ENCODE measurements at places on chromosomes 12 and 14.

GRCh38 chr14:22333422-22334274, 255.4 kb downstream of the DAD1 start:
- DNase-seq: peak; percentile 89

- DNase-seq: no peak
These were observed 18.5 kb downstream of the CD163 start for GRCh38 chr12:7485095-7485494.

DNA sequence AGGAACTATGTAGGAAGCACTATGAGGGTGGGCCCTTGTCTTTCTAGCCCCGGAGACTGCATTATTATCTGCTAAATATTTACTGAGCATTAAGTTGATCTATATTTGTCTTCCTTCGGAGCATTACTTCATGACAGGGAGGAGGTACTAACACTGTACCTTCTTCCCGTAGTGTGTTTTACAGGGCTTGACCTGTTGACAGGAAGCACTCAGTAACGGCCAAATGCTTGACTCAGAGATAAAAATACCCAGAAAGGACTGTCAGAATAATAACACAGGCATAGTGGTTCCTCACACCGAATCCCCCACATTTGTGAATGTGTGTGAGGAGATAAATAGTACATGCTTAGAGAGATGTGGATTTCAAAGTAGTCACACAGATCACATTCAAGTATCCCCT, 466.6 kb downstream of the EGLN3 start:
- DNase-seq: no peak

- no peak for DNase-seq
These were observed 40.8 kb downstream of the FBXL14 start for GRCh38 chr12:1553536-1553935.

DNA sequence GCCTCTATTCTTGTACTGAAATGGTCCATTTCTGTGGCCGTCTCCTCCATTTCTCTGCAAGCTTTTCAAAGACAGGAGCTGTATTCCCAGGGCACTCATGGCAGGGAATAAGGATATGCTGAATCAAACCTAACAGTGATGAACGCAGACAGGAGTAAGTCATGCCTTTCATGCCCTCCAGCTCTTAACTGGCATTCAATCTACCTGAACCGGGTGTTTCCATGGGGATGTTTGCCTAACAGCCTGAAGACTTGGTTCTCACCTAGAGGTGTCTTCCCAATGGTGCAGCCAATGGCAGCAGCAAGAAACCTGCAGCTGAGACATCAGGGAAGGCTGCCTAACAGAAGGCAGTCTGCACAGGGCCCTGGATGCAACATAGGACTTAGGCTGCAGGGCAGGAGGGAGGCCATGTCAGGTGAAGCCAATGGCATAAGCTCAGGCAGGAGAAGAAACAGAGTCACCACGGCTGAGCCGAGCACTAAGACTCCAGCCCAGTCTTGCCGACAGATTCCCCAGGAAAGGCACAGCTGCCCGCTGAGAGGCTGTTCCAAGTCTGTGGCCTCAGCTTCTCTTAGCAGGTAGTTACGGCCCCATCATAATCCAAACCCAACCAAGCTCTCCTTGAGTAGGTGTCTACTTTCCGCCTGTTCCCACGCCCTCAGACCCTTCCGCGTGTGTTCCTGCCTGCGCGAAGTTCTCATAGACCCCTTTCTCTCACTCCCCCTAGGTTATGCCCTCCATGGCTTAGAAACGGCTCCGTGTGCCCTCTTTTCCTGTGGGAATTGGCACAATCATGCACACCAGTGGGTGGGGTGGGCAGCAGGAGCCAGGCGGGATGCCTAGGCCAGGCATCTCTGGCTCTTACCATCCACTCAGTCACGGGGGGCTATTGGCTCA, 44.1 kb downstream of the VWF start:
- DNase-seq: no peak

GRCh38 chr14:72546344-72547016, 347.4 kb downstream of the DPF3 start:
- no peak for DNase-seq

- no peak for DNase-seq
These were observed 17.1 kb upstream of the NAV3 start for GRCh38 chr12:77813558-77813957.

GRCh38 chr12:2403221-2403976, 350.6 kb downstream of the CACNA1C start:
- DNase-seq: no peak

- DNase-seq: no peak
These were observed 1.4 kb downstream of the ARL6IP4 start for GRCh38 chr12:122981587-122982476.

DNA sequence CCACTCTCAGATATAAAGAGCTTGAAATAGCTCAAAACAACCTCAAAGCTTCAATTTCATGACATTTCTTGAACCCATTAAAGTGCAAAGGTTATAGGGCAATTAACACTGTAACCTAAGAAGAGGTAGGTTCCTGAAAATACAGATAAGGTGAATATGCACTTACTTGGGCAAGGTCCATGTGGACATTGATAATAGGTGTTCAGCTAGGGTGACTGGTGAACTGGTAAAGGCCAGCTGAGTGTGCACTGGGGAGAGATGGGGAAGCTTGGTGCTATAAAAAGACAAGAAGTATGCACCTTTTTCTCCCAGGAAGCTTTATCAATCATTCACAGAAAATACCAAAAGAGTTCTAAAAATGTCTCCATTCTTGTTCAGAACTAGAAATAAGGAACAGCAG, 418.6 kb downstream of the SLC16A7 start:
- DNase-seq: no peak

DNA sequence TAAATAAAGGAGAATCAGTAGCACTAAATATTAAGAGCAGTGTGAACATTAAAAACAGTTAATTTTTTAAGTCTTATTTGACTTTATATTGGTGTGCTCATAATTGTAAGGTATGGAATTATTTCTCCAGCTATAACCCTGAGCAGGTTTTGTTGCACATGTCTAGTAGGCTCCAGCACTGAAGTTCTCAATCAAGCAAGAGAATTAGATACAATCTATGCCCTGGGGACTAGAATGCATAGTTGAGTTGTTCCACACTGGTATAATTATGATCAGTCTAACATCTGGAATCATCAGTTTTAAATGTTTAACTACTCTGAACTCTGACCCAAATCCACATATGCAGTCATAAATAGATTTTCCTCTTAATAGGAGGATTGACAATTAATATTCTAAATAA, 257.8 kb upstream of the ARHGAP5 start:
- no peak for DNase-seq

- no peak for DNase-seq
These were observed 85.3 kb downstream of the LRRC74A start for GRCh38 chr14:76911473-76911872.

DNA sequence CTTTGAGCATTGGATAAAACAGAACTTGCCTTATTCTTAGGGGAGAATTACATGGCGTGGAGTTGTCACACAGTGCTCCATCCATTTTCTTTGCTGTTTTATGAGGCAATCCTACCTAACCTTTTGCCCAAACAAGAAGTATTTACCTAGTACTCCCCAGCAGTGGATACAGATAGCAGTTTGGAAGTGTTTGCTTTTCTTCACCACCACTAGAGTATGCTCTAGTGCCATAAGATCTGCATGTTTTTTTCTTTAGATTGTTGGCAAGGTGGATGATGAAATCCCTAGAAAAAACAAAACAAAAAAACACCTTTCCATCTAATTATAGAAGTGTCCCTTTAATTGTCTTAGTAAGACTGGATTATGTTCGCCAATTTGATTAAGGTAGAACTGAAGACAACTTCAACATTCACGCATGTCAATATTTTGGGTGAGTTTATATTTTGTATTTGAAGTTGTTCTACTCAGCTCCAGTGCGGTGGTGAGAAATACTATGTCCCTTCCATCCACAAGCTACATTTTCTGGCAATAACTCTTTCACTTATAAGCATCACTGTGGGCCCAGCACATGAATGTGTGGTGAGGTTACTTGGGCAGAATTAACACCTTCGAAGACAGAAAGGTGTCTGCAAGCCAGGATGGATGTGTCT, 23.6 kb upstream of the TMEM260 start:
- no peak for DNase-seq

GRCh38 chr14:81686512-81686911, 152.9 kb upstream of the SEL1L start:
- DNase-seq: no peak

- DNase-seq: no peak
These were observed 543.2 kb upstream of the TBX3 start for GRCh38 chr12:115227137-115227615.

DNA sequence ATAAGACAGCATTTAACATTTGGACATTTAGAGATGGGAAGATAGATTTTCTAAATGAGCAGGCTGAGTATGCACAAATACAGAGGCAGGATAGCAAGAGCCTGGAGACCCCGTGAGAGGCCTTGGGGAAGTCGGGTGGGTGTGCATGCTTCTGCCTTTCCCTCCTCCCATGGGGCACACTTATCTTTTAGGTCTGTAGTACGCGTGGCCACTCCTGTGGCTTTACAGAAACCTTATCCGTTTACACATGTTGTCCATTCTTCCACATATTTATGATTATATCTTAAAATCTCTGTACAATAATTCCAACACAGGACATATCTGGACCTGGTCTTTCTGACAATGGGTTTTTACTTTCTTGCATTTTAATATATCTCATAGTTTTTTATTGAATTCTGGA, 33.6 kb downstream of the GYS2 start:
- DNase-seq: no peak
